Regular cardiac myocyte (primary cell): ENCODE measurements at places on chromosomes 4 and X. TPM values are rescaled to one million over a fixed set of nuclear protein-coding genes. Genes with fewer than 3 reads are reported as not detected.

Gene SMPX
- total RNA-seq: not detected in 2 replicates

Gene AWAT1
- total RNA-seq: not detected in 2 replicates

Gene SLC30A9
- 76.3 and 87.1 TPM in 2 replicates for total RNA-seq

Gene F8A3
- total RNA-seq: 2.7 and 2.8 TPM in 2 replicates

Gene MSANTD1
- 0.56 and 0.58 TPM in 2 replicates for total RNA-seq

Gene LARP7
- 25.5 and 26.5 TPM in 2 replicates for total RNA-seq

Gene DCAF8L2
- total RNA-seq: not detected in 2 replicates

Gene ATOH1
- total RNA-seq: not detected in 2 replicates

Gene PRSS12
- total RNA-seq: 9.3 and 14.6 TPM in 2 replicates

Gene OCRL
- total RNA-seq: 20.9 and 21.7 TPM in 2 replicates

Gene IGBP1
- 44.3 and 87.1 TPM in 2 replicates for total RNA-seq

Gene FRG2
- under 0.01 TPM in 1 of 2 replicates, not detected in the other for total RNA-seq

Gene KLHL13
- total RNA-seq: 3.4 and 7.1 TPM in 2 replicates

Gene SHROOM2
- total RNA-seq: 0.19 and 0.28 TPM in 2 replicates

Gene UGT2B15
- total RNA-seq: not detected in 2 replicates

Gene HSFX3
- not detected in 2 replicates for total RNA-seq

Gene LDOC1
- total RNA-seq: 4.2 and 4.6 TPM in 2 replicates

Gene SLIT2
- 18.6 and 24.2 TPM in 2 replicates for total RNA-seq

Gene RGN
- 0.58 and 2.8 TPM in 2 replicates for total RNA-seq

Gene GPR50
- not detected in 2 replicates for total RNA-seq

Gene GYPA
- not detected in 2 replicates for total RNA-seq

Gene ATP2B3
- total RNA-seq: not detected in 2 replicates

Gene SOD3
- 9.4 and 156 TPM in 2 replicates for total RNA-seq
